Stomach (tissue), 19 donors: ENCODE measurements at places on chromosomes 11 and 22. TPM values are rescaled to one million over a fixed set of nuclear protein-coding genes. Genes with fewer than 3 reads are reported as not detected.
A peak's percentile ranks its signal among the peaks of the same experiment; 100 is the strongest.

The CECR2 gene
- total RNA-seq: 1.2 TPM

DNA sequence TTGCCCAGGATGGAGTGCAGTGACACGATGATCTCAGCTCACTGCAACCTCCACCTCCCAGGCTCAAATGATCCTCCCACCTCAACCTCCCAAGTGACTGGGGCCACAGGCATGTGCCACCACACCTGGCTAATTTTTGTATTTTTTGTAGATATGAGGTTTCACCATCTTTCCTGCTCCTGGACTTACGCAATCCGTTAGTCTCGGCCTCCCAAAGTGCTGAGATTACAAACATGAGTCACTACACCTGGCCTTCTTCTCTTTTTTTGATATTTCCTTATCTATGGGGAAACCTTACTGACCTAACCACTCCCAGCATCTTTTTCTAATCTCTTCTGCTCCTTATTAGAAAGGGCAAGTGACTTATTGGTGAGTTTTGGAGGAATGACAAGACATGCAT, 121.7 kb upstream of the CHORDC1 start:
- DNase-seq: no peak

GRCh38 chr11:117754030-117754429, 43.0 kb downstream of the DSCAML1 start:
- no peak for DNase-seq

GRCh38 chr22:50114221-50115021, 24.6 kb downstream of the MOV10L1 start:
- no peak for DNase-seq

- no peak for DNase-seq
Measured at GRCh38 chr11:95095858-95096587, 6.4 kb downstream of the ENDOD1 start.

GRCh38 chr11:45543808-45544422, 121.5 kb downstream of the CHST1 start:
- peak; percentile 53 for DNase-seq
